ENCODE measurements at places on chromosomes 3 and 15.

- no peak for DNase-seq
Observed at GRCh38 chr3:143060906-143061305, 58.7 kb upstream of the CHST2 start.

GRCh38 chr3:178707311-178708031, 171.2 kb downstream of the KCNMB2 start:
- DNase-seq = no peak

- no peak for DNase-seq
Observed at GRCh38 chr3:143978263-143978631, 6.6 kb downstream of the DIPK2A start.

DNA sequence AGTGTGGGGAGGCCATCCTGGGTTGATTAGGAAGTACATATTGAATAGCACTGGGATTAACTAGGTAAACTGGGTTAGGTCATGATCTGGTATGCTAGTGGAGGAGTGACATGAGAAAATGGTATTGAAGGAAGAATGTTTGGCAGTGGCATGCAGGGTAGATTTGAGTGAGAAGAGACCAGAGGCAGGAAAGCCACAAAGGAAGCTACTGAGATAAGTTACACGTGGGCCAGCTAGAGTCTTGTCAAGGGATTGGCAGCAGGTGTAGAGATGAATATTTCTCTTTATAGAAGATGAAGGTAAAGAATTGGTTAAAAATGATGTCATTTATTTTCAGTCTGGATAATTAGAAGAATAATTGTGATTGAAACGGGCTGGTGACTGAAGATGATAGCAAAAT, 91.0 kb upstream of the TPRG1 start:
- DNase-seq = no peak

DNA sequence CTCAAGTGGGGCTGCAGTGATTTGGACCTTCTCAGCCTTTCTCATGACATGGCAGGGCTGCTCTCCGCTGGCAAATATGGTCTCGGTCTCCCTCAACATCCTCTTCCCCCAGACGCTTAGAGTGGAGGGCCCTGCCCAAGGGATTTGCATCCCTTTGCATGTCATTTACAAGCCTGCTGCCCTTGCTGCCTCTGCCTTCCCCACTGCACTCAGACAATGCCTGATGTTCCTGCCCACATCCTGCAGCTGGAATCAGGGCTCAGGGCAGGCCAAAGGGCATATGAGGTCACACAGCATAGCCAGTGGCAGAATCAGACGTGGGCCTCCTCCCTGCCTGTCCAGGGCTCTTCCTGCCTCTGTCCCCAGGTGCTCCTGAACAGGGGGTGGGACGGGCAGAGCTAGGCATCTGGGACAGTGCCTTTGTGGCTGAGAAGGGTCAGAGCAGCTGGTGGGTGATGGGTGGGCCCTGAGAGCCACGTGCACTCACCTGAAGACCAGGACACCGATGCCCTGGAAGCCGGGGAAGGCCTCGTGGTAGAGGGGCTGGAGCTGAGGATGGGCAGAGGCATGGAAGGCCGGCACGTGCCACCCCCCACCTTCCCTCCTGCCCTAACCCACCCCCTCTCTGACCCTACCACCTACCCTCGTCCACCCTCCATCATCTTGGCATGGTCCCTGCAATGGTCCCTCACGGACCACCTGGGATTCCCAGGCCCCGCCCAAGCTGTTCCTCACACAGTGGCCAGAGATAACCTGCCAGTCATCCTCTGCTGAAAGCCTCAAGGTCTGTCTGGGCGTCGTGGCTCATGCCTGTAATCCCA, 27.4 kb upstream of the GOLGA6C start:
- DNase-seq = no peak

- no peak for DNase-seq
Observed at GRCh38 chr3:62632510-62633294, 242.5 kb downstream of the CADPS start.

- no peak for DNase-seq
Observed at GRCh38 chr3:56025326-56025725, 442.9 kb downstream of the ERC2 start.

GRCh38 chr15:71109130-71109529, 6.1 kb upstream of the THSD4 start:
- DNase-seq = no peak

DNA sequence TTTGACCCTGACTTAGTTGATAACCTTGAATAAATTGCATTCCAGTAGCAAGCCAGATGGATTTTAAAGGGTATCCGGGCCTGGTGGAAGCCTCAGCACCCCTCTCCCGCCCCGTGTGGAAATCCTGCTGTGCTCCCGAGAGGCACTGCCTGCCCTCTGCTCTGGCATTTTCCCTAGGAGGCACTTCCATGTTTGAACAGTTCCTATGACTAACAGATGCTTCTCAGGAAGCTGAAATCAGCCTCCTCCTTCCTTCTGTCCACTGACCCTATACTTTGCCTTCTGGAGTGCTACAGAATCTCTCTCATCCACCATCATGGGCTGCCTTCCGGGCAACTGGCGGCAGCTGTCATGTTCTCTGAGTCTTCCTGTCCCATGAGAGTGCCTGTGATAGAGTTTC, 90.8 kb downstream of the GABRG3 start:
- DNase-seq = no peak

DNA sequence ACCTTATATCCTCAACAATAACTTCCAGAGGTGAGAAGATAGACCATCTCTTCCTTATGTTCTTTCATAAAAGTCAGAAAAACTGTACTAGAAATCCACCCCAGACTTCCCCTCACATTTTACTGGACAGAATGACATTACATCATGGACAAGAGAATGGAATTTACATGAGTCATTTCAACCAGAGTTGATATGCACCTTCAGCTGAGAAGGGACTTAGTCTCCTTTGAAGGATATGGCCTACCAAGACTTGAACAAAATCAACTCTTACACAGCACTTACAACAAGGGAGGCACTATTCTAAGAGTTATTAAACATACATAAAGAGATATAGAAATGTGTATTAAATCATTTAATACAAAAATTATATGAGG, 380.0 kb upstream of the DPH6 start:
- no peak for DNase-seq

DNA sequence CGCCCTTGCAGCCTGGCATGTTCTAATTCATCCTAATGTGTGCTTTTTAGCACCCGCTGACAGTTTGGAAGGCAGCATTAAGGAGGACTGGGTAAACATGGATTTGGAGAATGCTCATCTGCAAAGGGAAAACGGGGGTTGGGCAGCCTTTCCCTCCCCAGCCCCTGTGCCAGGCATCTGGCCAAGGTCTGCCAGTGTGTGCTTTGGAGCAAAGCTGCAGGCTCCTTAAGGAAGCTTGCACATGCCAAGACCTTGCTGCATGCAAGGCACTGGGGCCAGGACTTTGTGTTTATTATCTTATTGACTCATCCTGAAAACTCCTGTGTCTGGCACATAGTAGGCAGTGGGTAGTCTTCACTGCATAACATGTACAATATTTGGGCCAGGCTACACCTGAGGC, 20.1 kb downstream of the FAM3D start:
- DNase-seq = no peak

DNA sequence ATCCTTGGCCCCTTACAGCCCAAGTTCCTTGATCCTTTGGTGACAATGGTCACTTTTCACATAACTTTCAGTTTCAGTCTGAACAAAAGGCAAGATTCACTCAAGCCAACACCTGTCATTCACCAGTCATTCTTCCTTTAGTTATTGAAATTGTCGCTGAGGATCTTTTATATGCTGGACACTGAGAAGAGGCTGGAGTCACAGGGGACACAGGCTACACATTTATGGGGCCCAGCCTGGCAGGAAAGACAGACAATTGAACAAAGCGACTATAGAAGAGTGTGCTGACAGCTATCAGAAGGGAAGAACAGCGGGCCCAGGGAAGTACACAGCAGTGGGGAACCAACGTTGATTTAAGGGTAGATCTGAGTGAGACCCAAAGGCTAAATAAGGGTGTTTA, 69.8 kb upstream of the PROK2 start:
- DNase-seq = no peak

GRCh38 chr3:185764163-185764979, 60.5 kb downstream of the IGF2BP2 start:
- DNase-seq = no peak

DNA sequence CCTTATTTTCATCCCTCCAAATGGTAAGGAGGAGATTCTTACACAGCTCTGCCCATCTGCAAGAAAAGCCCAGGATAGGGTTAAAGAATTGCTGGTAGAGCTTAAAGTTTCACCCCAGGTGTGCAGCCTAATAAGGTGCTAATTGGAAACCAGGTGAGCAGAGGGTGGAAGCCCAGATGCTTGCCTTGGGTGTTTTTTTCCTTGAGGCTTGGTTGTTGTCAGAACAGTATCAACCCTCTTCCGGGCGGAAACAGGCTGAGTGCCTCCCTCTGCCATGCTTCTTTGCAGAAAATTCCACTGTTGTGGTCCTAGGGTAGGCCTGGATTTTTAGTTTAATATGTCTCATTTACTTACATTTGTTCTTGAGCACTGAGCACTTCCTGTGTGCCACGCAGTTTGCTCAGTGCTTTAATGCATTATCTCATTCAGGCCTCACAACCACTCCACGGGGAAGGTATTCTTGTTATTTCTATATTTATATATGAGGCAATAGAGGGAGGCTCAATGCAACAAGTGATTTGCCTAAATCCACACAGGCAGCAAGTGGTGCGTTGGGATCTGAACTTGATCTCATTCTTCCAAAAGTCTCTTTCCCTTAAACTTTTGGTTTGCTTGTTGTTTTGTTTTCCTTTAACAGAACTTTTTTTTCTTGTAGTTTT, 115.0 kb upstream of the LRIG1 start:
- no peak for DNase-seq

DNA sequence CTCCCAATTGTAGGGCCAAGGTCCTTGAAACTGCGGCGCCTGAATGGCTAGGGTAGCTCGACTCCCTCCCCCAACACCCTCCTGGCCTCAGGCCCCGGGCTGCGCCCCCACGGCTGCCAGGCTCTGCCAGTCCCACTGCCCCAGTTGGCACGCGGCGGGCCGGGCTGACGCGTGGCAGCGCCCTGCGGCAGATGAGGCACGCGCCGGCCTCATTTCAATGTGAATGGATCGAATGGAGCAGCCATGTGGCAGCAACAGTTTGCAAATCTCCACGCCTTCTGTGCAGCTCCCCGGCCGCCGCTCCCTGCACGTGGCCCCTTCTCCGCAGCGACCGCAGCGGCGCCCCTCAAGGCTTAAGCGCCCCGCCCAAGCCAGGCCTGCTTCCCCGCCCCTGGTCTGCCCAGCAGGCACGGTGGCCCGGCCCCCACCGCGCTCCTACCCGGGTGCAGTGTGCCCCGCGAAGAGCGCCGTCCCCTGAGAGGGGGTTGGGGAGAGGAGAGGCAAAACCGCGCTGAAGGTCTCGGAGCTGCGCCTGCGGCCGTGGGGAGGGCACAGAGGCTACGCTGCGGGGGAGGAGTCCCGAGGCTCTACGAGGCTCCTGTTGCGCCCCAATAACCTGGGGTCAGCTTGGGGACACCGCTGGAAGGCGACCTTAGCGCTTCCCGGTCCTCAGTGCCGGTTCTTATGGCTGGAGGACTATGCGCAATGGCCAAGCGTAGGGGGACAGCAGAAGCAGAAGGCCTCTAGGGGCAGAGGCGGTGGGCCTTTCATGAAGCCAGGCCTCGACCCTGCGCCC, 3.1 kb upstream of the DLL4 start:
- DNase-seq = peak; percentile 39

DNA sequence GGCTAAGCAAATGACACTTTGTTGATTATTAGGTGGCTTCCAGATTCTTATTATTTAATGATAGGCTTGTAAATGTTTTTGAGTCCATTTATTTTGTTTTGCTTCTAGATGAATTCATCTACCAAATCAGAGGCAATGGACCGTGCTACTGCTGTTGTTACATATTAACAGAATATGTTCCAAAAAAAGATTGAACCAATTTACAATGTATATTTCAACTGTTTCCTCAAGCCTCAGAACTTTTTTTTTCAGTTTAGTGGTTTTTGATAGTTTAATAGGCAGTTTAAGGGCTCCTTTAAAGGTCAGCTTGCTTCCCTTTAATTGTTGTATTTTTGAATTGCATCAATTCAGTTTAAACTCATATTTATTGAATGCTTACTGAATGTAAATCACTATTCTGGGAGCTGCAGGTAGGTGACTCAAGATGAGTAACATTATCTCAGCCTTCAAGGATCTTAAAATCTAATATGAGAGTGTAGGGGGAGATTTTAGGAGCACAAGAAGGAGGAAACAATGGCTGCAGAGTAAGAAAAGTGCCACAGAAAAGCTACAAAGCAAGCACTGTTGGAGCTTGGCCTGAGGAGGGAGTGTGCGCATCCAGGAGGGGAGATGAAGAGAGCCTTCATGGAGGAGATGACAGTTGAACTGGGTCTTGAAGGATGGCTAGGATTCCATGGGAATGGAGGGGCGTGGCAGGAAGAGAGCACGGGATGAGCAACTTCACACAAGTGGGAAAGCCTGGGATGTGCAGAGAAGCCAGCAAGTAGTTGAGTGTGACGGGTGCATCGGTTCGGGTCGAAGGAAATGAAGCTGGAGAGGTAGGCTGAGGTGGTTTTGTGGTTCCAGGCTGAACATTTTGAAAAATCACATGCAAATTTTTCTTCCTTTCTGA, 14.7 kb downstream of the MAP2K1 start:
- DNase-seq = peak; percentile 43

- peak; percentile 99 for DNase-seq
Observed at GRCh38 chr3:179562591-179563270, at the start of gene ACTL6A. ACTL6A (plus strand) TSS chr3:179562926; CDS start chr3:179563093, 167 bp downstream.

DNA sequence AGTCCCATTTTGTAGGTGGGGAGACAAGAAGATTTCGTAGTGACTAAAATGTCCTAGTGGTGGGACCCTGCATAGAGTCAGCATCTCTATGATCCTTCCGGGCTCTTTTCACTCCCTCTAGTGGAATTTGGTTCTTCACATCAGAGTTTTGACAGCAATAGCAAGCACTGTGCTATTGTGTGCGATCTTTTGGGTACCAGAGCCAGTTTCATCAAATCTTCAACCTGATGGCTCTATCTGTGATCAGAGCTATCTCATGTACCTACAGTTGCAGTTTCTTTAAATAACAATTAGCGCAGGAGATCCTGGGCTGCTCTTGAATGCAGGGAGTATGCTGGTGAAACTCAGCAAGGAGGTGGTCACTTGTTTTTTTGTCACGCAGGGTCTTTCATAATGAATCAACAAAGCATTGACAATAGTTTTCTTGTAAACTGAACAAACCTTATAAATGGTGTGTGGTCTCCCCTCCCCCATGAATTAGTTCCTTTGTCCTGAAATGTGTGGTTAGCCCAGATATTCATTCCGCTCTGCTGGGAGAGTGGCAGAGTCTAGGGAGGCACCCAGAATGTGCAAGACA, 257.2 kb upstream of the SOX2 start:
- DNase-seq = no peak
